ENCODE measurements at places on chromosomes 7 and 10.

DNA sequence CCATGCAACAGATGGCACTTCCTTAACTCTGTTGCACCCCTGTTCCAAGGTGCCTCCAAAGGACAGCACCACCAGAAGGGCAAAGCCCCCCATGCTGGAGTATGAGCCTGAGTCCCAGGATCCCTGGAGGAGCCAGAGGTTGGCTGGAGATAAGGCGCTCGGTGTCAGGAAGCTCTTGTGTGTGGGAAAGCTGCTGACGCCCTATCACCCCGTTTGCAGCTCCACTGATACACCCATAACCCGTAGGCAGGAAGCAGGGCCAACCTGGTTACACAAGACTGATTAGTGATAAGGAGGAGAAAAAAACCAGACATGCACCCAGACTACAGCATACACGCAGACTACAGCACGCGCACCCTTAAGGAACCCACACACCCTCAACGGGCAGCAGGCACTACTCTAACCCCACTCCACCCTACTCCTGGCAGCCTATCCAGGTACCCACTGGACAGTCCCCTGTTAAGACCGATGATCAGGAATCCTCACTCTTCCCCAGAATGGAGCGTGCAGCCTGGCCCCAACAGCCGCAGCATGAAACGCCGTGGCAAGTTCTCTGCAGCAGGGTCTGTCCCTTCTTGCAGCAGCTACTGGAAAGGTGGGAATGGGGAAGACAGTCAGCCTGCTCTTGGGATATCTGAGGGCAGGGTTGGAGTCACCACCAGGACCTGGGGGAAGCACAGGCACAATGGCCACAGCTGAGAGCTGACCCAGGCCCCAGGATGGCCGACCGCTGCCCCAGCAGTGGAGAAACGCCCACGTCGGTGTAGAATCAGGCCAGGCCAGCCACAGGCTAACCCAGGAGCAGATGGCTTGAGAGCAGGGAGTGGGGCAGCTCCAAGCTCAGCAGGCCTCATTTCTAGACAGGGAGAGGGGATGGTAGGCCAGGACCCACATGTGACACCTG lies 38.3 kb upstream of the TUBB8 start:
- DNase-seq, result no peak

GRCh38 chr10:52577047-52577446 lies 195.5 kb downstream of the MBL2 start:
- no peak for DNase-seq

- no peak for DNase-seq
Observed at GRCh38 chr7:36103837-36104561, 49.1 kb upstream of the EEPD1 start.

DNA sequence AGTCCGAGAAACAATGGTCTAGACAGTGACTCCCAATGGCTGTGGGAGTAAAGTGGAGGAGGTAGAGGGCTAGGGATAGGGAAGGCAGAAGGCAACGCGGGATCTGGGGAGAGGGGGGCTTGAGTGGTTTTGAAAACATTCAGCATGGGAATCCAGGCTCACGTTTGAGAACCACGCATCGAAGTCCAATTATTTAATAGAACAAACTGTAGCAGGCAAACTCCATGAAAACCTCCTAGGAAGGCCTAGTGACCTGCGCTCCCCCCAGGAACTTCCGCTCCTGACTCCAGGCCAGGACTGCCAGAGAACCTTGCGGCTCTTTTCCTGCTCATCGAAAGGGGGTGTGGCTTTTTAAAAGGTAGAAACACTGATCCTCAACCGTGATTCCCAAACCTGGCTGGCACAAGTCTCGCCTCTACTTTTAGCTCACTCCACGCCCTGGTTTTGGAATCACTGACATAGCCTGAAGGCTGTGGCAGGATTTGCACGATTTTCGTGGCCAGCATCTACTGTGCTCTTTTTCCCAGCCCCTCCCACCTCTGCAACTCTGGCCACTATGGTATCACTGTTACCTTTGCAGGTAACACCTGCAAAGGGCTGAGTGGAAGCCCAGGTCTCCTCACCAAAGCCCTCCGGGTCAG lies 43.4 kb downstream of the MYOF start:
- DNase-seq, result no peak

DNA sequence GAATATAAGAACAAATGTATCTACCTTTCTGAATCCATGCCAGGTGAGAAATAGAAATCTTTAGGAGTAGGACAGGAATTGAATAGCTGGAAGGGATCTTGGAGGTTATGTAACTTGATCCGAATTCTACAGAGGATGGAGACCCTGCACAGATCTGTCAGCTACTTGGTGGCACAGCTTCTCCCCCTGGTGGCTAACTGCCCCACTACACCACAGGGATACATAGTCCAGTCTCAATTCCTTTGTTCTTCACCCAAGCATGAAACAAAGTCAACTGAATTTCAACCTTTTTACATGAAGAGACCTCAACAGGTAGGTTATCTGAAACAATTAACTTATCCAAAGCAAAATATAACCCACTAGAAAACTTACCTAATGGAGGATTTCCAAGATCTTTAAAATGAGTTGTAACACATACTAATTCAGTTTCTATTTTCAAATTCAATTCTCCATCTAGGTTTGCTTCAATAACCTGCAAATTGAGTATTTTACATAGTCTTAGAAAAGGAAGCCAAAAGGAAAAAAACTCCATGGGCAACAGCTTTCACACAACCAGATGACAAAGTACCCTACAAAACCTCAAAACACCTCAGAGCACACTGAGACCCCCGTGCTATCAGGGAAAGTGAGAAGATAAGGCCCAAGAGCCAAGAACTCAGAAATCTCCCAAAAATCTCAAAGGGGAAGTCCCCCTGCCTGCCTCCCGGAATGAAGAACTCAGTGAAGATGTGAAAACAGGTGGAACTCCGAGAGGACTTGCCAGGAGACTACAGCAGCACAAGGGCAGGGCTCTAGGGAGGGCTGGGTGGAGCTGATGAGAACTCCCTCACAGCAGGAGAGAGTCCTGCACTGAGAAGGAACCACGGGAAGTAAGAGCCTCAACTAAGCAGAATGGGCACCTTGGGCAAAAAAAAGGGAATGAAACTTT lies 10.3 kb downstream of the HUS1 start:
- DNase-seq, result no peak

GRCh38 chr10:17169803-17170202 lies 31.7 kb downstream of the TRDMT1 start:
- no peak for DNase-seq

DNA sequence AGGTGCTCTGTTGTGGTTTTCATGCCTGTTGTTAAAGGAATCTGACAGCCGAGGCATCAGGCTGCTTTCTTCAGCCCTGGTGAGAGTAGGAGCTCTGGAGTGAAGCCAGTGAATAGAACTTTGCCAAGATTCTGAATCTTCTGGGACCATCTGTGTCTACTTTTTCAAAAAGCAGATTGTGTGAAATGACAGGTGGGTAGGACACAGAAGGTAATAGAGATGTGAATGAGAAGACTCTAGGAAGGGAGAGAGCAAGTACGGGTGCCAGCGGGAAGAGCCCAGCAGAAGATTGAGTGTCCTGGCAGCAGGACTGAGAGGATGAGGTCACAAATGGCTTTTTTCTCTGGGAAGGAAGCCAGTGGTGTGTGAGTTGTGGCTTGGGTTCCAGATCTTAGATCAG lies 429.2 kb downstream of the SDK1 start:
- DNase-seq, result no peak

- DNase-seq, result no peak
Observed at GRCh38 chr7:147571436-147572185, 1019.0 kb upstream of the C7orf33 start.

DNA sequence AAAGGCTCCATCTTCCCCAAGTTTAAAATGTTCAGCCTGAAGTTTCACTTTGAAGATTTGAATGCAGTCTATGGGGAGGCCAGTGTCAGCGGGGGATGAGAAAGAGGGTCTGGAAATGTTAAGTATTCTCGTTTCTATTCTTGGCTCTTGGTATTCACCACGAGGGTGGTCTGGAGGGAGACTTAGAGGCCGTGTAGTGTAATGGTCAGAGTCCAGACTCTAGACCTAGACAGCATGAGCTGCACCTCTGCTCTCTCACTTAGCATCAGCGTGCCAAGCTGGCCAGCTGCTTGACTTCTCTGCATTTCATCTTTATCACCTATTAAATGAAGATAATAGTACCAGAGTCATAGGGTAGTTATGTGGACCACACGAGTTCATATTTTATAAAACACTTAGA lies 57.9 kb downstream of the MKX start:
- no peak for DNase-seq

- no peak for DNase-seq
Observed at GRCh38 chr7:29794959-29795629, 11.2 kb upstream of the WIPF3 start.

GRCh38 chr7:128097211-128097731 lies 66.0 kb upstream of the LRRC4 start:
- no peak for DNase-seq

- no peak for DNase-seq
Observed at GRCh38 chr10:20670579-20670978, 226.5 kb downstream of the NEBL start.

DNA sequence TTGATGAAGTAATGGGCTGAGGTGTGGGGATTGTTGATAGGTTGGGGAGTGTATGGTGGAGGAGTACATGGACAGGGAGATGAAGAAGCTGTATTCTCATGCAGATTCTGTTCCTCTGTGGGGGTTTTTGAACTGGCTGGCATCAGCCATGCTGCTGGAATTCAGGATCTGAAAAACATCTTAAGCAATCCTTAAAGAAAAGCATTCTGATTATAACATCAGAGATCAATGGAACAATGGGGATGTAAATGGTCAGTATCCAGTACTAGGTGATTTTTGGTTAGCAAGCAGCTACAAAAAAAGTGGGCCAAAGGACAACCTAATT lies 247.5 kb upstream of the GALNT17 start:
- no peak for DNase-seq

DNA sequence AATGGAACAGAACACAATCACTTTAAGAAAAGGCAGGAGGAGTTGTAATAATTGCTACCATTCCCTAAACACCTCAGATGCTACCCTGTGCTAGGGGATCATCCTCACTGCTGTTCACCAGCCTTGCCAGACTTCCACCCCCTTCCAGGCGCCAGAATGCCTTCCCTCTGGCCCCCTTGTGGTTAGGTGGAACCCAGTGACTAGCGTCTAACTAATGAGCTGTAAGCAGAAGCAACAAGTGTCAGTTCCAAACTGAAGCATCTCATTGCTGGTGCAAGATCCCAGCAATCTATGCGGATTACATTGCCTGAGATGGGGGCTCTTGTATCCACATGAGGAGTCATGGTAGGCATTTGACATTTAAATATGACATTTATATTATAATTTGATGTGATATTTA lies 86.6 kb downstream of the FRMD4A start:
- no peak for DNase-seq

DNA sequence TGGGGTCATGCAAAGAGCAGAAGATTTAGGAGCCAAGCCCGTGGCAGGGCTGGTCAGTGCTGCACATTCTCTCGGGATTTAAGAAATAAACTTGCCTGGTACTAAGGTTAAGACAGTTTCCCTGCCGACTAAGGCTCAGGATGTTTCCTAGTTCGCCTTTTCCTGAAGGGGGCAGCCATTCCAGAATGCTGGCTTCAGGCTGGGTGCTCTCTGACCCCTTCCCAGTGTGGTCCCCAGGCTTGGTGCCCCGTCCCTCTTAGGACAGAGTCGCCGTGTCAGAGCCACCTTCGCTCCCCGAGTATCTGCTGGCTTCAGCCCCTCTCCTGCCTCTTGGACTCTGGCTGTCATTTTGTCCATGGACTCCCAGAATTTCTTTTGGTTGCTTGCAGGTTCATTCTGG lies 117.2 kb downstream of the ELFN1 start:
- DNase-seq, result no peak

- DNase-seq, result no peak
Observed at GRCh38 chr10:78053211-78053868, 19.7 kb downstream of the RPS24 start.

DNA sequence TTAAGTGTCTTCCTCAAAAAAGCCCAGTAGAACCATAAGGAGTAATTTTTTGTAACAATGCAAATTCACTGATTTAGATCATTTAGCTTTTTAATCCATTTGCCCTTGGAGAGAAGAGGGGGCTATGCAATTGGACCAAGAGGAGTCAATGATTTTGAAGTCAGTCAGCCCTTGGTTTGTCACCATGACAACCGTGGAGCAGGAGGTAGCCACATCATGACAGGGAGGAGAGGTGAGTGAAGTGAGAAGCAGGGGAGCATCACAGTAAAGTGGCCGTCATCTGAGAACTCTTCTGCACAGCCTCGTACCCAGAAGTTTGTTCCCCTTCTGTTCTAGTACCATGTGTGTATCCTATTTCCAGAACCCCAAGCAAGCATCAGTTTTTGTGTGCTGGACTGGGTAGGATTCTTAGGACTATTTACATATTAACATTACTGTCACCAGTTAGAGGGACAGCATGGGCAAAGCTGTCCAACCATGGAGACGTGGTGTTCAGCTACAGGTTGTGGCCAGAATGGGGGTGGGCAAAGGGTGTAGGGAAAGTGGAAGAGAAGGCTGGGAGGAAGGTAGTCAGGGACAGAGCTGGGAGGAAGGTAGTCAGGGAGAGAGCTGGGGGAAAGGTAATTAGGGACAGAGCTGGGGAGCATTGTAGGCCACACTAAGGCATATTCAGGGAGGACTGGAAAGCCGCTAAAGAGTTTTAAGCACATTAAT lies 13.1 kb downstream of the UBE3C start:
- DNase-seq, result no peak

GRCh38 chr10:101217450-101218281 lies 11.6 kb downstream of the LBX1 start:
- no peak for DNase-seq

DNA sequence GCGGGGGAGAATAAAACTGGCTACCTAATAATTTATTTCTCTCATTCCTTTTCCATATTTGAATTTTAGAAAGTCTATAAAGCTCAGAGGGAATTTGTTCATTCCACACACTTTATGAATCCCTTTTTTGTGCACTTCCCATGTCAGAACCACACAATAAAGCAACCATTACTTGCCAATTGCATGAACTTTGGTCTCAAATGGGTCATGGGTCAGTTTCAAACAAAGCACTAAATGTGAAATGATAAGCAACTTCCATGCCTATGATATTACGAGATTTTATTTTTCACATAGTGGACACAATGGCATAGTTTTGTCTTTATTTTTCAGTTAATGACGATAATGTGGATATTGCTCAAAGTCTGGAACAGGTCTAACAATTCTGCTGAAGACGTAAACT lies 18.6 kb upstream of the RELN start:
- DNase-seq, result no peak

- no peak for DNase-seq
Observed at GRCh38 chr10:103733045-103733419, 122.3 kb downstream of the SH3PXD2A start.

- DNase-seq, result no peak
Observed at GRCh38 chr7:18637516-18637915, 142.0 kb downstream of the HDAC9 start.

- DNase-seq, result no peak
Observed at GRCh38 chr10:115171392-115171960, 78.3 kb downstream of the ATRNL1 start.

- DNase-seq, result no peak
Observed at GRCh38 chr10:28616514-28616913, 60.8 kb upstream of the BAMBI start.

GRCh38 chr10:124279298-124279697 lies 139.4 kb downstream of the OAT start:
- no peak for DNase-seq

GRCh38 chr7:21986096-21986495 lies 40.4 kb upstream of the CDCA7L start:
- DNase-seq, result no peak

Data from stimulated activated CD8-positive, alpha-beta memory T cell treated with anti-CD3 and anti-CD28 coated beads, Interleukin-15, amount 100 ng/mL, for 4 hours (primary cell).